ENCODE measurements at places on chromosomes 1 and 21.

- DNase-seq: no peak
Observed at GRCh38 chr1:36691374-36691773, 208.7 kb upstream of the CSF3R start.

- no peak for DNase-seq
Observed at GRCh38 chr1:211726467-211726995, 51.1 kb upstream of the NEK2 start.

DNA sequence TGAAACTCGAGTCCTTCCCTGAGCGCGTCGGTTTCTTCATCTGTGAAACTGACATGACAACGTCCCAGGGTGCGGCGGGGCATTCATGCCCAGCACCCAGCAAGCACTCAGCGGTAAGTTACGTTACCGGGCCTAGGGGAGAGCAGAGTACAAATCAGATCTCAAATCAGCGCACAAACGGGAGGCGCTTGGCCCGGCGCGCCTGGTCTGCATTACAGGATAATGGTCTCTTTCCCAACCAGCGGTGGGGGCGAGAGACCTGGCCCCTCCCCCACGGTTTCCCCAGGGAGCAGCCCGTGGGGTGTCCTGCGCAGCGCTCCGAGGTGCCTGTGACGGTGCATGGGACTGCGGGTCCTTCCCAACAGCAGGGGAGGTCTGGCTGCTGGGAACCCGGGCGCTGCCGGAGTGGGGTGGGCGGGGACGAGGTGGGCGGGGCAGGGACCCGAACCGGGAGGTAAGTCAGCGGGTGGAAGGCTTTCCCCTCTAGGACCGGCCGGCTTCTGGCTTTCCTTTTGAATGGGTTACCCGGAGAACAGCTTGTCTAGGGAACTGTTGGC is 1.0 kb downstream of the TMEM51 start:
- no peak for DNase-seq

DNA sequence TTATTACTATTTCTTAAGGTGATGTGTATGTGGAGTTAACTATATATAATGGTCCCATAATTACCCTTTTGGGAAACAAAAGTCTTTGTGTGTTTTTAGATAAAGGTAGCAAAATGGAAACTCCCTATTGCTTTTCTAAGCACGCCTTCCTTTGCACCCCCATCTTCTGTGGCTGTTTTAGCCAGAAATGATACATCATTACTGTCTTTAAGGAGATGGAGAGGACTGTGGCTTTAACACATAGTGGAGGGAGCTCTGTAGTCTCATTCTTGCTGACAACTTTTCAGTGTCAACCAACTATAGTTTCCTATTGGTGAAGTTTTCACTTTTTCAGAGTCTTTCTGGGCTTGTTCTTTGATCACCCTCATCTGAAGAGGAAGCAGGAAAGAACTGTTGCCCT is 1.0 kb downstream of the APOBEC4 start:
- no peak for DNase-seq

DNA sequence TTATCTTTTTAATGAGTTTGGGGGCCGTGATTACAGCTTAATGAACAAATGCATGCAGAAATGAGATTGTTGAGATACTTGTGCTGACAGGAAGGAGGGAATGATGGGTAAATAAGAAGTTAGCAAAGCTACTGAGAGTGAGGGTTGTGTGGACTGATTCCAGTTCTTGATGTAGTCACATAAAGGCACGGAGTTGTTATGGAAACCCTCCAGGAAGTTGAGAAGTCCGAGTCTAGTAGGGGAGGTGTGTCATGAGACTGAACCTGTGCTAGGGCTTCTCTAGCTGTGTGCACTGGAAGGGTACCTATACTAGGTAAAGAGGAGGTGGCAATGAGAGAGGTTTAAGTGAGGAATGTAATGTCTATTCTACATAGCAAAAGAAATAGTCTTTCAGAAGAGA is 475.7 kb downstream of the USP25 start:
- no peak for DNase-seq

DNA sequence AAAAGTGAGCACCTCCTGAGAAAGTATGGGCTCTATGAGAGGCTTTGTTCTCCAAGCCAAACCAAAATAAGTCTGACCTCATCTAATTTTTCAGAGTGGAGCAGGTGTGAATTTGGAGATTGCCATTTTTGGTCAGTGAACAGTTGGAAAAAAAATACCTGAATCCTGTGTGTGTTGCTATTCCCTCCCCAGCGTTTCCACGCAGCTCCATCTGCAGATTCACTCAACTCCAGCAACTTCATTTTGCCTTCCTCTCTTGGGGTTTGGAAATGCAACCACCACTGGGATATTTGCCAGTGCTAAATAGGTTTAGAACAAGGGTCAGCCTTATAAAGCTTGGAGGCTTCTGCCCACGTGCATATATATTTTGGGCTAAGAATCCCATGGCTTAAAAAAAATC is 11.2 kb downstream of the CASQ2 start:
- DNase-seq: no peak

GRCh38 chr1:24202987-24203386 is 15.9 kb upstream of the IFNLR1 start:
- no peak for DNase-seq

GRCh38 chr1:14466006-14466405 is 132.5 kb upstream of the KAZN start:
- DNase-seq: no peak

GRCh38 chr1:43945674-43946235 is 995 bp upstream of the IPO13 start:
- no peak for DNase-seq

DNA sequence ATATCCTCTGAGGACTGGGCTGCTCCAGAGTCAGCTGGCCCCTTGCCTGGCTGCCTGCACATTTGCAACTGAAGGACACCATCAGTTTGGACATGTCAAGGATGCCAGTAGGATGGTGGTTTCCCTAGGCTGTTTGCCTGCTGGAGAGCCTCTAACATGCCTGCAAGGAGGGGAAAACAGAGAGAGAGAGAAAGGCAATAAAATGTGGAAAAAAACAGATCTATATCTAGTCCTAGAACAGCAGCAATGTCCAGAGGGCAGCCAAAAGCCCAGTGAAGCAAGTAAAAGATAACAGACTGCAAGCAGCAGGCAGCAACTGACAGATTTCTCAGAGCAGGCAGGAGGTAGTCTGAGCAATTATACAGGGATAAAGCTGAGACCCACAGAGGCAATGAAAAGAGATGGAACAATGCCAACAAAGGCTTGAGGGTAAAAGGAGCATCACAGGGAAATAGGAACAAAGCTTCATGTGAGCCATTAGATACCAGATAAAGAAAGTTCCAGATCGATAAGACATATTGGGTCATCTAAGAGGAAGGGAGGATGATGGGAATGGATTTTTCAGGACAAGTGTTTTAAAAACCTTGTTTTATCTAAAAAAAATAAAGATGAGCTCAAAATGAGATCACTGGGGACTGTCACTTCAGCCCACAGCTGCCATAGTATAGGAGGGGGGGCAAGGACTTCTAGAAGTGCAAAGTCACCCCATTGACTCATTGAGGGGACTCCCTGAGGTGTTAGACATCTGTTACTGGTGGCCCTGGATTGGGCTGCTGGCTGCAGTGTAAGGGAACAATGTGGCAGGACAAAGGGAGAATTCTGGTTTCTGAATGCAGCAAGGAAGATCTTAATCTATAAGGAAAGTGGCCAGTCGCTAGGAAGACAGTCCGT is 38.6 kb upstream of the GADD45A start:
- no peak for DNase-seq

DNA sequence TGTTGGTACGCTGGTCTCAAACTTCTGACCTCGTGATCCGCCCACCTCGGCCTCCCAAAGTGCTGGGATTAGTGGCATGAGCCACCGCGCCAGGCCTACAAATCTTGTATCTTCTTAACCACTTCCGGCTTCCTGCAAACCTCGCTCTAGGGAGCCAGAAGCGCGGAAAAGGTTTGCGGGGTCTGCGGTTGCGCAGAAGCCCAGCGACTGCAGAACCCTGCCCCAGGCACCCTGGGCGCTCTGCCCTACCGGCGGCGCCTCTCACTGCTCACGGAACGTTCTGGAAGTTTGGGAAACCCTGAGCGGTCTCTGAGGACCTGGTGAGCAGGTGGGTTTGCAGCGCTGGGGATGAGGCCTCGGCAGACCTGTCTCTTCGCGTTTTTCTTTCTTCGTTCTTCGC is at the start of gene C1orf146:
Gene C1orf146, plus strand, starts transcription at position 195 of the 400 bp plus-strand sequence. CDS start 13,506 bp downstream, outside the sequence.
- DNase-seq: no peak

DNA sequence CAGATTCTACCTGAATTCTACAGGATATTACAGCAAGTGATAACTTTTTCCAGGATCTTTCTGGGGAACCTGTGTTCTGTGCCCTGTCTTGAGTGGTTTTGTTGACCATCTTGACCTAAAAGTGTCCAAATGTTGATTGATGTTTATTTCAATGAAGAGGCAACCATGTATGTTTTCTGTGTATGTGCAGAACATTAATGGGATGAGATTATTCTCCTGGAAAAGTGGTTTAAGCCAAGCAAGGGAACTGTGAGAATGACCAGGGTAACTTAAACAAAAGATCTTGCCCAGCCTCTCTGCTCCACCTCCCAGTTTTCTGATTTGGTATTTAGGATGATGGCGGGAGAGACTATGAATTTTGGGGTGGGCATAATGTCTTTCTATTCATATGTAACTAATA is 1.0 kb upstream of the SAMD13 start:
- DNase-seq: no peak

GRCh38 chr1:84975035-84975434 is 21.9 kb downstream of the MCOLN2 start:
- DNase-seq: no peak

- no peak for DNase-seq
Observed at GRCh38 chr1:234643111-234643849, 33.3 kb upstream of the IRF2BP2 start.

DNA sequence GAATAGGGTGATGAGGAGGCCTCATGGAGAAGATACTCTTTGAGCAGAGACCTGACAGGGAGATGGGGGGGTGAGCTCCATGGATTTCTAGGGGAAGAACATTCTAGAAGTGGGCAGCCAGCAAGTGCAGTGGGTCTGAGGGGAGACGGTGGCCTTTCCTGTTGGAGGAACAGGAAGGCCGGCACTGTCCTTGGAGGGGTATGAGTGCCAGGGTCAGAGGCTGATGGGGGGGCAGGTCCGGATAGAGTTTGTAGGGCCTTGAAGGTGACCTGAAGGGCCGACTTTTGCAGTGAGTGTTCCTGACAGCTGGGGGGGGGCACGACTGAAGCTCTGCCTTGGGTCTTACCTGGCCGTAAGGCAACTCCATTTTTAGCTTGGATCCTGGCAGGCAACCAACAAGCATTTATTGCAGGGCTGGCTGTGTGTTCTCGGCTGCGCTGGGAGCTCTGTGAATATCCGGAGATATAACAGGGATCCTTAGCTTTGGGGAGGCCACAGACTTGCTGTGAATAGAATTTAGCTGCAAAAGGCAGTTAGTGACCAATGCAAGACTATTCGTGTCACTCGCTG is 130.6 kb downstream of the MRPS6 start:
- DNase-seq: no peak

DNA sequence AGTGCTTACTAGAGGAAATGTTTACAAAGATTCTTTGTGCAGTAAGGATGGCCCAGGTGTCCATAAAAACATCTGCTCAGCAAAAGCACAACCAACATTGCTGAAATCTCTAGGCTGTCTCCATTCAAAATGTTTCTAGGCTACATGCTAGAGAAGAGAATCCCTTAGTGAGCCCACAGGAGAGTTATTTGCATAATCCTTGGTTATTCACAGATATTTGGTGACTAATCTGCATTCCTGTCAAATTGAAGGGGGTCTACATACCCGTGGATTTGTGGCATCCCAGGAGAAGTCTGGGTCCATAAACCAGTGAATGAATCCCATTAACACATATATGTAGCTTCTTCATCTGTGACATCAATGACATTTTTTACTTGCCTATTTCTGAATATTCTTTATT is 261.3 kb upstream of the ESRRG start:
- DNase-seq: no peak

DNA sequence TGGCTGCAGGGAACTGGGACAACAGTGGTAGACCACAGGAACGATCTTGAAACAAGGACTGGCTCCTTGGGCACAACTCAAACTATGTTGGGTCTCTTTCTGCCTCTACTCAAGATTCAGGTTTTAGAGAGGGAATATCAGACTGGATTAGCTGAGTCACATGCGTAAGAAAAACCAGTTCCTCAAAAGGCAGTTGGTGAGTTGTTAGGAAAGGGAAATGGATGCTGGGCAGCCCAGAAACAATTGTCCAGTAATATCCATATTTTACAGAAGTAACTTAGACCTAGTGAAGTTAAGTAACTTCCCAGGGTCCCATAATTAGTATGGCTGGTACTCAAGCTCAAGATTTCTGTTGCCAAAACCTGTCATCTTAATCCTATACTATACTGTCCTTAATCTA is 27.0 kb upstream of the TMEM39B start:
- no peak for DNase-seq

DNA sequence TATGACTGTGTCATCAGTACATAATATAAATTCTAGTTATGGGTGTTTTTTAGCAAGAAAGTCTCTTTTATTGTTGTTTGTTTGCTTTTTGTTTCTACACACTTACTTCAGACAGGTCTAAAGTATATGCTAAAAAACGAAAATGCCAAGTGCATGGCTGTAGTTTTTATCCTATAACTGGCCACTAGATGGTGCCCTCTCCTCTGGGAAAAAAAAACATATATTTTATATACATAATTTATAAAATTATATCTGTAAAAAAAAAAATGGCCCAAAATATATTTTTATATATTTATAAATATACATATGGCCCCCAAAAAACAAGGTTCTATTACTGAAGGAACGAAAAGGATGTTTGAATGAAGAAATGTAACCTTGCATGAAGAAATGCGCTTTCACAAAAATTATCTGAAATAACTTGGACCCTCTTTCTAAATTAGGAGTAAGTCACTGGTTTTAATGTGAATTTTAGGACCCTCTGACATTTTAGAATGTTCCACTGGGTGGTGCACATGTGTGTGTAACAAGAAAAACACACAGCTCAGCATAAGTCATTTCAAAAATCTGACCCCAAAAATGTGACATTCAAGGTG is 93.5 kb downstream of the TTLL7 start:
- no peak for DNase-seq

GRCh38 chr1:101723415-101723814 is 273.3 kb downstream of the OLFM3 start:
- DNase-seq: no peak

GRCh38 chr1:114024049-114024448 is 44.8 kb downstream of the OLFML3 start:
- DNase-seq: no peak

GRCh38 chr1:11664336-11665065 is 501 bp downstream of the FBXO6 start:
- peak; percentile 51 for DNase-seq

DNA sequence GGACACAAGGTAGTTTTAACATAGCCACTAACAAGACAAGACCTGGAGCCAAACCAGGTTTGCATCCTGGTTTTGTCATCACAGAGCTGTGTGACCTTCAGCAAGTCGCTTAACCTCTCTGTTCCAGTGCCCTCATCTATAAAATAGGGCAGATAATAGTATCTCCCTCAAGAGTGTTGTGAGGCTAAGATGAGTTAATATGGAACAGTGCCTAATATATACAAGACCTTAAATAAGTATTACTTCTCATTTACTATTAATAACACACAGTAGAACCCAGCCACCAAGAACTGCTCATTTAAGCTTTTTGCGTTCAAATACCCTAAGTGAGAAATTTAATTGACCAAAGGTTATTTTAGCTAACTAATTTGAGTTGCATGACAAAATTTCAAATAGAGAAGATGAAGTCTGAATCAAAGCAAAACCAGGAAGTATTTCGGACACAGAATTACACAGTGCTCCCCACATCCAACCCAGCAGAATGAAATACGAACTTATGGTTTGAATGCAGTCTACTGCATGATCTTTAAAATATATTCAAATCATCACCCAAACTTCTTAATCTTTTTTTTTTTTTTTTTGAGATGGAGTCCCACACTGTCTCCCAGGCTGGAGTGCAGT is 123.9 kb upstream of the KRTAP19-8 start:
- DNase-seq: no peak

GRCh38 chr21:46552274-46552673 is 52.6 kb downstream of the S100B start:
- DNase-seq: no peak
